ENCODE measurements at places on chromosomes 1 and 21. TPM values are rescaled to one million over a fixed set of nuclear protein-coding genes. Genes with fewer than 3 reads are reported as not detected.

ZBTB8A gene
- 6.7 TPM for total RNA-seq

DNA sequence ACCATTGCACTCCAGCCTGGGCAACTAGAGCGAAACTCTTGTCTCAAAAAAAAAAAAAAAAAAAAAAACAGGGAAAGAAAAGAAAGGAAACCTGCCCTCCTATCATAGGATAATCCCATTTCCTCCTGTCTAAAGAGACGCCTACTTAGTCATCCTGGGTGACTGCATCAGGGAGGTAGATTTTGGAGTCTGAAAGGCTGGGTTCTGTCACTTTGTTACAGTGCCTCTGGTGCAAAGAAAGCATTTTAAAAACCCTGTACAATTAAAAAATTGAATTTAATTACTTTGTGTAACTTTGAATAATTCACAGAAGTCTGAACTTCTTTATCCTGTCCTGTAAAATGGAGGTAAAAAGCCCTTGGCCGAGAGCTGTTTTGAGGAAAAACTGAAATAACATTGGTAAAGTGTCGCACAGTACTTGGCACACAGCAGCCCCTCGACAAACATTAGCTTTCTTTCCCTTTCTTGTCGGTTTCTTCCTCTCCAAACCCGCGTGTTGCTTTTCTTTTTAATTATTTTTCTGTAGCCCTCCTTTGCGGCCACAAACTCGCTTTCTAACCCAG is 657 bp upstream of the HDAC1 start:
- peak; percentile 69 for DNase-seq

DNA sequence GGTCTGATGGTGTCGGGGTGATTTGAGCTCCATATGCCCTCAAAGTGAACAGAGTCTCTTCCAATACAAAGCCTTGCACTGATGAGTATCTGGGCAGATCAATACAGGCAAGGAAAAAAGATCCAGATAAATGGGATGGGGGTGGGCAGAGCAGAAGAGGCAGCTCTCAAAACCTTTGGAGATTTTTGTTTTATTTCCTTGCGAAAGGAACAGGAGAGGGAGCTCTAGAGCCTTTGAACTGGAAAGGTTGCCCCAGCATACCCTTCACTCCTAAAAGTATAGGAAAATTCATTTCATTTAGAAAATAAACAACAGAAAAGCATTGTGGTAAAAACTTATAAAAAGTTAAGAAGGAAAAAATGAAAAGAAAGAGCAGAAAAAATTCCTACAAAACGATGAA is 31.4 kb upstream of the OLIG2 start:
- DNase-seq = peak; percentile 23

DNA sequence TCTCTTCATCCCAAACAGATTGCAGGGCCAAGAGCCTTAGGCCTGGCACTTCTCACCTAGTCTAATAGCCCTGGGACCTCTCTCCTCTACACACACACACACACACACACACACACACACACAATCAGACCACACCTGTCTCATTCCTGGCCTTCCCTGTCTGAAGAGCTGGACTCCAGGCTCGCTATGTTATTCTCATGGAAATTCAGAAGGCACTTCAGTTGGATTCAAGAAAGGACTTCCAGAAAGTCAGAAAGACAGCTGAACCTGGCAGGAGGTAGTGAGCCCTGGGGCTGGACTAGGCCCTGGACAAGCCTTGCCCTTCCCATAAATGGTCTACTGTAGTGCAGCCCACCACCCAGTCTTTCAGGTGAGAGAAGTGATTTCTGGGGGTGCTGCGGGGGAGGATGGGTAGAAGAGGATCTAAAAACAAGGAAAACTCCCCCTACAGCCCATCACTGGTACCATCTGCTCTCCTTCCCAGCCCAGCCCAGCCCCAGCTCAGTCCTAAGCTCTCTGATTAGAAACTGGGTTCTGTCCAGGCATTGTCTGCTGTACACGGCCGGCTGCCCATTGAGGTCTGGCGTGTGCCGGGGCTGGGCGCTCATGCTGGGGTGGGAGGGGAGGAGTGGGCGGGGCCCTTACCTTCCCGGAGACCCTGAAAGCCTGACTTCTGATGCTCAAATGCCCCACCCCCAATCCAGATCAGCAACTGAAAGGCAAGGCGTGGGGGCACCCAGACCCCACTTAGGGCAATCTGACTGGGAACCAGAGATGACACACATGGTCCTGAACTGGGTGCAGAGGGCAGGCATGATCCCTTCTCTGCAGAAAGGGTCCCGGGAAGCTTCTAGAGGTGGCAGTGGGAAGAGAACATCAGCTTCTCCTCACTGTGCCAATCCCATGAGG is 2.5 kb downstream of the KIF21B start:
- no peak for DNase-seq

DNA sequence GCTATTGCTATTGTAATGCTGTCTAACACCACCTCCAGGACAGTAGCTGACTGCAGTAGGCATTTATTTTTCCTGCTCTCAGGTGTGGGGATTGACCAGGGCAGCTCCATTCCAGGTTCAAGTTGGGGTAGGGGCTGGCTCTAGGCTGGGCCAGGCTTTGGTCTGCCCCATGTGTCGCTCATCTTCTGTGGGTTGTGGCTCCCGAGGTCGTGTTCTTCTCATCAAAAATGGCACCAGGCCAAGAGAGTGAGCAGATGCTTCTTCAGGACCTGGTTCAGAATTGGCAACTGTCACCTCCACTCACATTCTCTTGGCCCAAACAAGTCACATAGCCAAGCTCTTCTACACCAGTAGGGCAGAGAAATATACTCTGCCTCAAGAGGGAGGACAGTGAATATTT is 133.7 kb downstream of the PTPRU start:
- DNase-seq = no peak

MKNK1 gene
- total RNA-seq = 16.8 TPM

GRCh38 chr1:200660719-200661118 is 9.0 kb downstream of the DDX59 start:
- no peak for DNase-seq

DNA sequence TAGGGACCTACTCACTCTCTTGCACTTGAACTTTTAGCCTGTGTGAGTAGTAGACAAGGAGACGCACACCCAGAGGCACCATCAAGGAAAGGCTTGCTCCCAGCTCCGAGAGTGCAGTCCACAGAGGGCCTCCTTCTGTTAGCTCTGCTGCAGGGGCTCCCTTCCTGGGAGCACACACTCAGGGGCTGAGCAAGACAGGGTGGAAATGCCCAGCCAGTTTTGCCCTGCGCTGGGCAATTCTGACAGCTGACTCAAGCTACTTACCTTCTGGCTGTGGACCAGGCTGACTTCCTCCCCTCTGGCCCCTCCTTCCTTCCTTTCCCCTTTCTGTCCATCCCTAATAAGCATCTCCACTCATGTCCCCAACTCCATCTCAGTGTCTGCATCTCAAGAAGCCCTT is 449.1 kb downstream of the PTPRU start:
- DNase-seq = no peak

- DNase-seq = no peak
Observed at GRCh38 chr1:236966636-236967035, 37.6 kb downstream of the MT1HL1 start.

- no peak for DNase-seq
Observed at GRCh38 chr1:204126386-204126785, 25.5 kb downstream of the ETNK2 start.

- DNase-seq = no peak
Observed at GRCh38 chr1:40706626-40707025, 15.1 kb downstream of the NFYC start.

CLDN14 gene
- total RNA-seq = not detected

ANKRD35 gene
- total RNA-seq = 0.12 TPM

DNA sequence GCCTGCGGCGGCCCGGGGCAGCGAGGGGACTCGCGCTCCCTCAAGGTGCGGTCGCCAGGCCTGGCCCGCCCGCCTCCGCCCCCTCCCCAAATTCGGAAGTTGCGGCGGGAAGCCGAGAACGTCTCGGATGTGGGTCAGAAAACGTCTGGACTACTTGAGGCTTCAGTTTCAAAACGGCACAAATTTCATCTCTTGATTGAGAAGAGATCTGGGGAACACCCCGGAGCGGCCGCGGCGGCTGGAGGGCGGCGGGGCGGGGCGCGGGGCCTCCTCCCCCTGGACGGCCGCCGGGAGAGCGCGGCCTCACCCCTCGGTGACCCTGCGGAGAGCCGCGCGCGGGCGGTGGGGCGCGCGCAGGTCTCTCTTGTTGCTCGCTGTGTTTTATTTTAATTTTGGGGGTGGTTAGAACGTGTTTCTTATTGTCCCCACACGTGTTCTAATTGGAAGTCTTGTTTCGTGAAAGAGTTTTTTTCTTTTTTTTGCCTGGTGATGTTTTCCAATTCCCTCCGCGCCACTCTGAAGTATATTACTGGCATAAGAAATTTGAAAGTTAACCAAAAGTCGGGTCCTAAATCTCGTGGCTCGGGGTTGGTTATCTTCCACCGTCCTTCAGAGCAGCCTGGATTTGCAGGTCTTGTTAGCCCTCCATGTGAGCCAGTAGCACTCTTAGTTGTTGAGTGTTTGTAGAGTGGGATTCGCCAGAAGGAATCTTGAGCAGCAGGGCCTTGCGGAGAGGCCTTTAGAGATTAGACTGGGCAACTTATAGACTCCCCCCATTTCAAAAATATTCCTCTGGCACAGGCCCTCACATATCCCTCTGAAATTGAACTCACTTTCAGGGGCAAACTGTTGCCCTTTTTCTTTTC is 749 bp downstream of the PCBP3 start:
- peak; percentile 35 for DNase-seq

DNA sequence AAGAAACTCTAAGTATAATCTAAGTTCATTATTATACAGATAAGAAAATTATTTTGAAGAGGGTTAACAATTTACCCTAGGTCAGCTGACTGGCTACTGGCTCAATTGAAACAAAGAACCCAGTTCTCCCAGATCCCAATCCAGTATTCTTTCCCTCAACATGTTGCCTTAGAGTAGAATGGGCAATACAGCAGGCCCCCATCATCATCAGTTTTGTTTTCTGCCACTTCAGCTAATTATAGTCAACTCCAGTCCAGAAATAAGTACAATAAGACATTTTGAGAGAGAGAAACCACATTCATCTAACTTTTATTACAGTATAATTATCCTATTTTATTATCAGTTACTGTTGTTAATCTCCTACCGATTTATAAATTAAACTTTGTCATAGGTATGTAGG is 241.2 kb downstream of the ASTN1 start:
- no peak for DNase-seq

DNA sequence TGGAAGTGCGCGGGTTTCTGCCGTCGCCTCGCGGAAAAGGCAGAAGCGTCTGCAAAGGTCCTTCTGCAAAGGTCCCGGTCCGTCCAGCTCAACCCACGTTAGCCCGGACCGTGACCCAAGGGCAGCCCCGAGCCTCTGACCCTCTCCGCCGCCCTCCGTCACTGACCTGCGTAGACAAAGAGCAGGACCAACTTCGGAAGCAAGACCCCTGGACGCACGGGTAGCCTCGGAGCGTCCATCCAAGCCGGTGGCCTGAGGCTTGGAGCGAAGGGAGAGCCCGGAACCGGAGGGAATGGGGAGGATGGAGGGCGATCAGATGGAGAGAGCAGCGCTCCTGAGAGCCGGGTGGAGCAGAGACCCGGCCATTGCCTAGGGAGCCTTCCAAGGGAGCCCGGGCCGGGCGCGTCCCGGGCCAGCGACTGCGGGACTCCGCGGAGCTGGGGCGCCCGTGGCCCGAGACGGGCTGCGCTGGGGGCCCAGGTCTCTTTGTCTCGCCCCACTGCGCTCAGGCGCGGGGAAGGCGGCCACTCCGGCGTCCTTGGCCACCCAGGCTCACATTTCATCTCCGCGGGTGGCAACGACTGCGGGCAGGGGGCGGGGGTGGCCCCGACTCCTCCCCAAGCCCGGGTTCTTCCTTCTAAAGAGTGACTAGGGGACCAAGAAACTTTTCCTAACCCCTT is at the start of gene CYYR1:
Gene CYYR1, minus strand, starts transcription at position 585 of the 680 bp plus-strand sequence. Its CDS starts 346 bp downstream, at position 239.
- DNase-seq = no peak

DNA sequence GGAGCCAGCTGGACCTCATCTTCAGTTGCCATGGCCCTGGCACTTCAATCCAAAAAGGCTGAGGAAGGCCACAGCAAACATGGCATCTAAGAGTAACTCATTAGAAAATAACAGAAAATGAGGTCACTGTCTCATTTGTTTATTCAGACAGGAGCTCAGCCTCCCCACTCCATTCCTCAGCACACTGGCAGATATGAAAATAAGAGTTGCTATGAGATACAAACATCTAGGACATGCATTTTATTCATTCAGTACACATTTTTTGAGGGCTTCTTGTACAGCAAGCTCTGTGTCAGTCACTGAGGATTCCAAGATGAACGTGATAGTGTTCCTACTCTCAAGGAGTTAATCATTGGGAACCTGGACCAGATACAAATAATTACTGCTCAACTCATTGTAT is 32.7 kb upstream of the TMEM125 start:
- DNase-seq = no peak

- no peak for DNase-seq
Observed at GRCh38 chr21:32021319-32021994, 148.6 kb downstream of the HUNK start.

- no peak for DNase-seq
Observed at GRCh38 chr1:208562151-208562960, 318.2 kb upstream of the PLXNA2 start.

DNA sequence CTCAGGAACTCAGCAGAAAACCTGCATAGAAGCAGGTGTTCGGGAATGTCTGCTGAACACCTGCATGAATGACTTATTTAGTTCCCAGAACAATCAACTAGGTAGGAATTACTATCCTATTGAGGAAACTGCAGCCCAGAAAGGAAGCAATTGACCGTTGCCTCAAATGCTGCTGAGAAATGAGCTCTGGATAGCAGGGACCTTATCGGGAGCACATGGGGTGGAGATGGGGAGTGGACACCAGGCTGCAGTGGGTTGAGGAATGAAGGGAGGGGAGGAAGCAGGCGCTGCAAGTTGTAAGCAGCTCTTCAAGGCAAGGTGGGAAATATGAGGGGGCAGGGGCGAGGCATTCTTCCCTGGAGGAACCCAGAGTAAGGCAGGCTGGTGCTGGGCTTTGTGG is 10.8 kb upstream of the CDCP2 start:
- no peak for DNase-seq

OR2T12 gene
- total RNA-seq = not detected

GRCh38 chr1:78619803-78620579 is at the start of gene IFI44L:
Gene IFI44L, plus strand, starts transcription at chr1:78620448. Its CDS starts 7,468 bp downstream, at chr1:78627916.
- peak; percentile 72 for DNase-seq

NR1I3 gene
- not detected for total RNA-seq

TMEM269 gene
- not detected for total RNA-seq

- peak; percentile 67 for DNase-seq
Observed at GRCh38 chr1:76901158-76901767, 34.0 kb downstream of the ST6GALNAC5 start.

- DNase-seq = no peak
Observed at GRCh38 chr1:54571803-54572541, 23.9 kb downstream of the ACOT11 start.

Data from RPMI7951 (cell line).